ENCODE measurements at places on chromosomes 3 and 15.

DNA sequence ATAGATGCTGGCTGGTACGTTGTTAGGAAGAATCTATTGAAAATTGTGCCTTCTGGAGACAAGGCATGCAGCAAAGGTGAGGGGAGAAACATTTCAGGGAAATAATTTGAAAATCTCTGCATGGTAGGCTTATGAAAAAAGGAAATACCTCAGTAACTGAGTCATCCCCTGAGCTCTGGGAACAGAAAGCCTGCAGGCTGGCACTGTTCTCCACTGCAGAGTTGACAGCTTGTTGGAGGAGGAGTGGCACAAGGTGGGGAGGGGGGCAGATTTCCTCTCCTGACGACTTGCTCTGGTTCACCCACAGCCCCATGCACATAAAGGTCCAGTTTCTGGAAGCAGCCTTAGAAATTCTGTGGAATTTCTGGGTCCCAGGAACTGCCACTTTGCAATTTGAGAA, 179.4 kb downstream of the ABHD5 start:
- no peak for DNase-seq

GRCh38 chr3:149968216-149968615, 2.5 kb downstream of the PFN2 start:
- no peak for DNase-seq

GRCh38 chr3:7195934-7196333, 335.0 kb downstream of the GRM7 start:
- no peak for DNase-seq

DNA sequence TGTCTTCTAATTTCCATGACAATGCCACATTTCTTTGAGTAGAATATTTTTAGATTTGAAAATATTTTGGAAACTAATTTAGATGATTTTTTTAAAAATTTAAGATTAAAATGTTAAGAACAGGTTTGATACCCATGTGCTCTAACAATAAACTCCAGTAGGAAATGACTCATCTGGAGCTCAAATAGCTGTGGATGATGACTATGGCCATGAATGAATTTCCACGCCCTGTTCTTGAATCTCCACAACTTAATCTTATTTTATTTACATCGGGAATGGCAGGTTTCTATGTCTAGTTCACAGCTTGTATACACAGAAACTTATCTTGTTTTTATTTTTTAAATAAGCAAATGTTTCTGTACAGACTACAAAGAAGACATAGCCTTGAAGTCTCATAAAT, 726.8 kb downstream of the NAALADL2 start:
- DNase-seq: no peak

DNA sequence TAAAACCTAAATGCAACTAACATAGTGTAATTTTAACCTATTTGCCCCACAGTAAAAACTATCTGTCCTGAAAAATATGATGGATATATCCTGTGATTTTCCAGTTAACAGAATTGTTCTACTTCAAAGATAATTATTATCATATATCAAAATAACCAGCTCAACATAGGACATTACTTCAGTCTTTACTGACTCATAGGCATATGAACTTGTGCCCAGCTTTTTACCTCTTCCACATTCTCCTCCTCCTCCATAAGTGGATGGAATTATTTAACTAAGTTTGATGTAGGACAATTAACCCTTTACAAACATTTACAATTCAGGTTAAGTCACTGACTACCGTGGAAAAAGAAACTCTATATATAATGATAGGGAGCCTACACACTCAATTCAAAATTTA, 22.9 kb upstream of the USF3 start:
- no peak for DNase-seq

DNA sequence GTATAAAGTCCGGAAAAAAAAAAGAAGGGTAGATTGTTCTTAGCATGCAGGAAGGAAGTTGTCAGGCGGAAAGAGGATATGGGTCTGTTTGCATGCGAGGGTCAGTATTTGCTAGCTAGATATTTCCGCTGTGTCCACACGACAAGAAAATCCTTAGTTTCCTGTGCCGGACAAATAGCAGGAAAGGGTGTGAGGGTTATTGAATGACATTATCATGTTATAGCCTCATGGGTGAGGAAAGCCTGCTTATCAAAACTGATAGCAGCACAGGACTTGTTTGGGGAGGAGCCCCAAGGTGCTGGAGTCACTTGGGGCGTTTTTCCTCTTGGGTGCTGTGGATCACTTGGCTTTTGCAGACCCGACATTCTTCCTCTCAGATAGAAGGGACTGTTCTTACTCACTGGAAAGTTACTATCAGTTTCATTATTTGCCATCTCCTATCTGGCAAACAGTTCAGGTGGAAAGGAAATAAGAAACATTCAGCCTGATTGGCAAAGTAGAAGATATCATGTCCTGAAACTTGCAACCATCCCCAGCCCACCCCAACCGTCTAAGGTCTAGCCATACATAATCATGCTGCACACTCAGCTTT, 127.2 kb upstream of the DPH6 start:
- DNase-seq: no peak

DNA sequence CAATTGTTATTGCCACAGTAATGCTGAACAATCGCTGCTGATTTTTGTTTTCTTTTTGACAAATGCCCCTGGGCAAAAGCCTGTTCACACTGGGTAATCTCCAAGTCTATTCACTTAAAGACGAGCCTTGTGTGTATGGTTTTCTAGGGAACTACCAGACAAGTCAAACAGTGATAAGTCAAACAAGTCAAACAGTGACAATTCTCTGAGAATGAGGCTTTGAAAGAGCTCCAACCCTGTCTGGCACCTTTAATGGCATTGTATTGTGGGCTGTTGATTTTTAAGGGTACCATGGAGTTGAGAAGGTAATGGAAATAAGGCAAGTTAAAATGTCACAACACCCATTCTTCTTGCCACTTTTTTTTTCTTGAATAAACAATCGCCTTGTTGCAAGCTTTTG, 59.4 kb upstream of the TMC3 start:
- no peak for DNase-seq

GRCh38 chr15:89614164-89614563, 38.9 kb downstream of the TICRR start:
- no peak for DNase-seq

DNA sequence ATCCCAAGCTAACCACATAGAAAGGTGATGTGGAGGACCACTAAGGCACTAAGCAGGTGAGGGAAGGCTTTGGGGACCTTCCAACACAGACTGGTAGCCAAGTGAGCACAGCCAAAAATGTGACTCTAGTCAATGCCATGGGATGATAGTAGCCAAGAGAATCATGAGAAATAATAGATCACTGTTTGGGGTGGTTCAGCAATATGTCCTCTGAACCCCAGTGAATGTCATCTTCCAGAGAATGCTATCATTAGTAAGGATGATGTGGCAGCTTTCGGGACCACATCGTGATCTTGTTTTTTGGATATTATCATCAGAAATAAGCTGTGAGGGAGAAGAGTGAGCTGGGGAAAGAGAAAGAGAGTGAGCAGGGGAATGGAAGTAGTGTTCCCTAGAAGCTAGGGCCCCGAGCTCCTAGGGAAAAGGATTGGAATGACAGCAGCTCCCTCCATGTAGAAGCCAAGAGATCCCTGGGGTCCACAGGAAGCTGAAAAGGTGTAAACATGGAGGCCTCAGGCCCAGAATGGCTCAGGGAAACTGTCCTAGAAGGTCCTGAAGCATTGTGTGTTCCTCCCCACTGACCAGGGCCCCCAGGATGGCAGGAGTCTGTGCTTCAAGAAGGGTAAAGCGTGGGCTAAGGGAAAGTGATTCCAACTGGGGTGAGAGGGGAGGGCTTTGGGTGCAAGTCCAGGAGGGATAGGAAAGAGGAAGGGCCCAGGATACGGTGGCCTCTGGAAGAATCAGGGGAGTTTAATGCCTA, 56.6 kb upstream of the KLF13 start:
- no peak for DNase-seq

- no peak for DNase-seq
These were observed 270.5 kb upstream of the P2RY1 start for GRCh38 chr3:152564459-152564858.

GRCh38 chr15:80596521-80596976, 98.6 kb upstream of the ABHD17C start:
- no peak for DNase-seq

- DNase-seq: no peak
These were observed 95.2 kb upstream of the CDIN1 start for GRCh38 chr15:36484038-36484778.

- DNase-seq: no peak
These were observed 511.4 kb upstream of the MCTP2 start for GRCh38 chr15:93719921-93720351.

DNA sequence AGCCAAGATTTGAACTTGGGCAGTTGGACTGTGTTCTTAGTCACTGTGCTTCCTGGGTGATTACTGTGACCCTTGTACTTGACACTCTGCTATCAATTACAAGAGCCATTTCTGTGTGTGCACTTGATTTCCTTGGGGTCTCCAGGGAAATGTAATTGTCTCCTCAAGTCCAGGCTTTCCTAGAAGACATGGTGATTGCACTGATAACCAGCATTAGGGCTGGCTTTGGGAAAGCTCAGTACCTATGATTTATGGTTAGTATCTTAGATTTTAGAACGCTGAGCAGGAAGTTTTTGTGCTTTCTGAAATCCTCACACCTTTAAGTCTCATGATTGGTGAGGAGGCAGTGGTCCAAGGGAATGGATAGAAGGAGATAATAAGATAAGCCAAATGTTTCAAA, 1.6 kb upstream of the CLDN11 start:
- DNase-seq: no peak

GRCh38 chr15:89384176-89384604, 49.6 kb upstream of the POLG start:
- DNase-seq: no peak

DNA sequence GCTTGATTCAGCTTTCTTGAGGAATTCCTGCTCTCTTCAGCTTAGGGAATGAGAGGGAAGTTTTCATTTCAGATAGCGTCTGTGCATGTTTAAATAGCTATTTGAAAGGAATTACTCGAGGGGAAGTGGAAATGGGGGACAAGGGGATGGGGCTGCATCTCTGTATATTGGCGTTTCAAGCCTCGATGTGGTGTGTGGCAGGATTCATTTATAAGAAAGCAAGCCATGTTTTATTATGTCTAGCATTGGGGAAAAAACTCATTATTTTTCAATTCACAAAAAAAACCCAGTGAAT, 1.0 kb downstream of the ATP2C1 start:
- no peak for DNase-seq

- no peak for DNase-seq
These were observed 20.0 kb downstream of the MRPL46 start for GRCh38 chr15:88447206-88447605.

- no peak for DNase-seq
These were observed 47.4 kb upstream of the SYN2 start for GRCh38 chr3:11956781-11957180.

DNA sequence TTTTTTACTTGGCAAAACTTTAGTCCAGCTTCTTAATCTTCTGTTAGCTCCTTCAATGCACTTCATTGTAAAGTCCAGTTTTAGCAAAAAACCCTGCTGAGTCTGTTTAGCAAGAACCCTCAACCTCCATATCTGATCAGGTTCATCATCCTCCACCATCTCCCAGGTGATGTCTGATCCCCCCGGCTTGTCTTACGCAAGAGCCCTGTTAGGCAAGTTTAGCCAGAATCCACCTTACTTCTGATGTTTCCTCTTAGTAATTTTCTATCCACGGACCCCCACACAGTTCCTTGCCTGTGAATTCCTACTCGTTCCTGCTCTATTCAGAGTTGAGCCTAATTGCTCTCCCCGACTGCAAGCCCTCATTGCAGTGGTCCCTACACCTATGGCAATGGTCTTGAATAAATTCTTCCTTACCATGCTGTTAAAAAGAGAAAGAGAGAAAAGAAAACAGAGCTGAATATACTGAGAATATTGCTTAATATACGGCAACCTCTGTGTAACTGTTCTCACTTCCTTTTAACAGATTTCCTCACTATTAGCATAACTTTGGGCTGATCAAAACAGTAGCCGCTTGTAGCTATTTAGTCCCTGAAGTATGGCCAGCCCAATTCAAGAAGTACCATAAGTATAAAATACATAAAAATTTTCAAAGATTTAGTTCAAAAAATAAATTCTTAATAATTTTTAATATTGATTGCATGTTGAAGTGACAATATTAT, 78.7 kb upstream of the MME start:
- DNase-seq: no peak

GRCh38 chr3:175240921-175241320, 381.8 kb downstream of the NAALADL2 start:
- DNase-seq: no peak

DNA sequence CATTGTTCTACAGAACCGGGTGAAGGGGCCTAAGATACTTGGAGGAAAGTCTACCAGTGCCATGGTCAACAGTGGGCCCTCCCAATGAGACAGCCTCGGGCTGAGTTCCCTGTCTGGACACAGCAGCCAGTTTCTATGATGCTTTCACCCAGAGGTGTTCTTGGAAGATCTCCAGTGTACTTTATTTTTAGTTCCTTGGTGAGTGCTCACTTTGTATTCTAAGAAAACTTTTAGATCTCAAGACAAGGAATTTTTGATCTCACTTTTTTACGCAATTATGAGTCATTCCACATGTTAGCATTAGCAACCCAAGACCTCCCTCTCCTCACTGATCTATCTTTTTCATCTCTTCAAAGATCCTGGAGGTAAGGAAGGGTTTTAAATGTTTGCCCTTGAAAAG, 287.7 kb downstream of the RORA start:
- DNase-seq: no peak

- peak; percentile 82 for DNase-seq
These were observed 659 bp upstream of the ARRDC4 start for GRCh38 chr15:97959724-97960363.

- no peak for DNase-seq
These were observed 6.4 kb downstream of the TEX9 start for GRCh38 chr15:56371495-56372147.

GRCh38 chr3:41290306-41290705, 91.0 kb downstream of the CTNNB1 start:
- no peak for DNase-seq

DNA sequence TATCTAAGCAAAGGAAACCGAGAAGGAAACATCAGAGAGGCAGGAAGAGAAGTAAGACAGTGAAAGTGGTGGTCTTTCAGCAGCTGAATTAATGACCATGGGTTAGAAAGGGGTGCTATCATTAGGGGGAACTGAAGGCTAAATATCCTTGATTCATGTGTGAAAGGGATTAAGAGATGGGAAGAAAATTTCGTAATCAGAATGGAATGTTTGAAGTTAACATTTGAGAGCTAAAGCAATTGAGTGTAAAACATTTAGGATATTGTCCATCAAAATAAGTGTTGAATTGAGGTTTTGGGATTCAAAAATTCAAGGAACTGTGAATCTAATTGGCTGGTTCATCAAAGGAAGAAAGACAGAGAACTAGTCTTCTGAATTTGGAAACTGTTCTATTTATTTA, 4.1 kb upstream of the ECT2 start:
- DNase-seq: no peak
